Tibial artery (tissue), 4 donors: ENCODE measurements at places on chromosomes 12 and 14.

GRCh38 chr14:38505221-38505972, 249.5 kb upstream of the CLEC14A start:
- no peak for DNase-seq

DNA sequence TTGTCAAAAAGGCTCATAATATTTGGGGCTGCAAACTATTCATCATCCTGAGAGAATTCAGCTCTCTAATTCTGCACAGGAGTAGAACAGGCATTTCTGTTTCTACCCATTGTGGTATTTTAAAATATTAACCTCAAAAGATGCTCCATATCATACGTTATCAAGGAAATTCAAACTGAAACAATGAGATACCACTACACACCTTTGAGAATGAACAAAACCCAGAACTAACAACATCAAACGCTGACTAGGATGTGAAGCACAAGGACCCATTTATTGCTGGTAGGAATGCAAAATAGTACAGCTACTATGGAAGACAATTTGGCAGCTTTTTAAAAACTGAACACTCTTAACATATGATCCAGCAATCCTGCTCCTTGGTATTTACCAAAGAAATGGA, 171.8 kb downstream of the DUSP6 start:
- DNase-seq: no peak

DNA sequence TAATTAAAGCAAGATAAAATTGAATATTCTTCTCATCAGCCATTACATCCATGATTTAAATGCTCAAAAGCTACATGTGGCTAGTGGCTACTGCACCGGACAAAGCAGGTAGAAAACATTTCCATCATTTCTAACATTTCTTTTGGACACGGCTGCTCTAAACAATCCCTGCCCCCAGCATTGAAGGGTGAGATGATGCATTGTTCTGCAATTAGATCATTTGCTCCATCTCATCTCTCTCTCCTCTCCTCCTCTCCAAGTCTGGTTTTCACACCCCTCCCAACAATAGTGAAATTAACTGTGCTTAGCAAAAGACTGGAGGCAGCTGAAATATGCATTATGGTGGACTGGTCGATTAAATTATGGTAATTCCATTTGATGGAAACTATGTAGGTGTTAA, 288.5 kb downstream of the KSR2 start:
- DNase-seq: no peak

GRCh38 chr12:126163984-126164383, 1098.7 kb downstream of the AACS start:
- DNase-seq: no peak

GRCh38 chr14:100037353-100037752, 27.9 kb upstream of the EVL start:
- DNase-seq: no peak

DNA sequence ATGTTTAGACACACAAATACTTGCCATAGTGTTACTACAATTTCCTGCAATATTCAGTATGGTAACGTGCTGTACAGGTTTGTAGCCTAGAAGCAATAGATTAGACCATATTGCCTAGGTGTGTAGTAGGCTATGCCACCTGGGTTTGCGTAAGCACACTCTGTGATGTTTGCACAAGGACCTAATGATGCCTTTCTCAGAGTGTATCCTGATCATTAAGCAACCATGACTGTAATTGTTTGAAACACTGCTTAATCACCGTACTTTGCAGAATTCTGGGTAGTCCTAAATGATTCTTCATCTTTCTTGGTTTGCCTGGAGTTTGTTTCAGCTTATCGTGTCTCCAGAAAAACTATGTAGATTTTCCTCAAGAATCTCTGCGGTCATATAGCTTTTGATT, 11.2 kb upstream of the TCP11L2 start:
- DNase-seq: no peak

DNA sequence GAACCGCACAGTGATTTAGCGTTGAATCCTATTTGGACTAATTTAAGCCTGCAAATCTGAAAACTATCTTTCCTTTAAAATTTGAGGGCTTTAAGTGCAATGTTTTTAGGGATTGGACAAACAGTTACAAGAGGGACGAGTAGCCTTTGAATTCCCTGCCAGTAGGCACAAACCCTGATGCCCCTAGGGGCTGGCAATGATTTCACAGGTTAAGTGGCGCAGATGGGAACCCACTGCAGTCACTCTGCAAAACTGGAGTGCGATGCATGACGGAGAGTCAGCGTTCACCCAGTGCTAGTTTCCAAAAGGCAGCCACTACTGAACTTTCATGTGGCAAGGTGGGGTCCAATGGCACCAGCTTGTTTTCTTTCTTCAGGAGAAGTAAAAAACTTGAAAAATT, 99.4 kb upstream of the FRMD6 start:
- no peak for DNase-seq

DNA sequence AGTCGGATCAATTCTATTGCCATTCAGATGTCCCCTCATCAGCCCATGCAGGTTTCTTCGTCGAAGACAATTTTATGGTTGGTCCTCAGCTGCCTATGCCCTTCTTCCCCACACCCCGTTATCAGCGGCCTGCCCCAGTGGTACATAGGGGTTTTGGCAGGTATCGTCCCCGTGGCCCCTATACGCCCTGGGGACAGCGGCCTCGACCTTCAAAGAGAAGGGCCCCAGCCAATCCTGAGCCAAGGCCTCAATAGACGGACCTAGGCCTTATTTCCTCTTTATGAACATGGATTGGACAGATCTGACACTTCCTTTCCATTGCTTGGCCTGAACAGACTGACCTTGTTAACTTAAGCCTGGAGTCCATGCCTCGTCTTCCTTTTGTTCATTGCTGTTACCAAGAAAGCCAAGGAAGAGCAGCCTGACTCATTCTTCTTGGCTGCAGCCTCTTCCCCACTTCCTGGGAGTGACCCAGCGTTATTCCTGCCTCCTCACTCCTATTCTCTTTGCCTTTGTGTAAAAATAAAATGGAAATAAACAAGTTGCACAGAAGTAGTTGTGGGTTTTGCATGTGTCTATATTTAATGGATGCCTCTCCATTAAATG, 156.5 kb upstream of the AMIGO2 start:
- no peak for DNase-seq
